ENCODE measurements at places on chromosomes 1 and 21. TPM values are rescaled to one million over a fixed set of nuclear protein-coding genes. Genes with fewer than 3 reads are reported as not detected.

TMCC2 gene
- 15.1 TPM for polyA plus RNA-seq

DNA sequence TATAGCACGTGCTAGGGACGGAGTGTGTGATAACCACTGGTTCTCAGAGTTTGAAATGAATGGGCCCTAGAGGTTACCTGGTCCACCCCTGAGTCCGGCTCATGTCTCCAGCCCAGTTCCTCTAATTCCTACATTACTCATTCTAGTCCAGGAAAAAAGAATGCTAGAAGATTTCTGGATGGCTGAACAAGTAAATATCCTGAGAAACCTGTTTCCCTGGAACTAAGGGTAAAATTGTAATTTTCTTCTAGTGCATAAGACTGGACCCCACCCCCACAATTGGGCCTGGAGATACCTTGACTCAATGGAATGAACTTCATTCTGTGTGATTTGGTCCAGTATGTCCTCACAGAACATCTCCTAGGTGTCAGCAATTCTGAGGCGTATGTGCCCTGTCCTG is 208.4 kb downstream of the TRABD2B start:
- no peak for DNase-seq

GRCh38 chr21:42676808-42677207 is 23.4 kb downstream of the PDE9A start:
- no peak for DNase-seq

GRCh38 chr21:42704861-42705260 is 51.4 kb downstream of the PDE9A start:
- no peak for DNase-seq

DNA sequence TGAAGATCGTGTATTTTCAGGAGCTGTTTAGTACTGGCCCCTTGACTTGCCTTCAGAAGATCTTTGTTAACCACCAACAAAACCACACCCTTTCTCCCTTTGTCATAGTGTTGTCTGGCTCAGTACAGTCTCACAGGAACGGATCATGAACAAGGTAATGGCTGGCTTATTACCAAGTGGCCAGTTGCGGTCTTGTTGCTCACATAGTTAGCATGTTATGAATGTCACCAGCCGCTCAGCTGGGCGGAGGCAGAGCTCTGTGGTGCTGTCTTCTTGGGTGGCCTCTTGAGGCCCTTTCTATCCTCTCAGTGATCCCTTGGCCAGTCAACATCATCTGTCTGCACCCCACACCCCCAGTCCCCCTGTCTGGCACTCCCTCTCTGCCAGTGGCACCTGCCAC is 21.4 kb downstream of the CNIH3 start:
- no peak for DNase-seq

DNA sequence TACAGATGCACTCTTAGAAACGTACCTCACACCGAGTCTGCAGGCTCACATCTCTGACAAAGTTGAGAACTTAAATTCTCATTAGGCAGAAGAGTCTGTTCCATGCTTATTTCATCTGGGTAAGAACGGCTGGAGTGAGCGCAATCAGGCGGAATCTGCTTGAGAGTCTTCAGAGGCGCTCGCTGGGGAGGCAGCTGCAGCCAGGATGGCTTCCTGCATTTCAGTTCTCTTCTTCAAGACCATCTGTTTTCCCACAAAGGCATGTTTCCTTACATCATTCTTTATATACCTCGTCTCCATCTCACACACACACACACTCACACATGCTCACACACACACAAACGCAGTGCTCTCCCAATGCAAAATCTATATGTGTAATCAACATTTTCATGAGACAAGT is 497.1 kb downstream of the AJAP1 start:
- no peak for DNase-seq
